ENCODE measurements at places on chromosomes 13 and 19.

- no peak for DNase-seq
Measured at GRCh38 chr13:92510416-92510815, 716.2 kb upstream of the GPC6 start.

GRCh38 chr13:35876601-35877000 lies 254.6 kb downstream of the DCLK1 start:
- no peak for DNase-seq

- DNase-seq, result no peak
Measured at GRCh38 chr19:33629826-33630375, 8.1 kb downstream of the CHST8 start.

DNA sequence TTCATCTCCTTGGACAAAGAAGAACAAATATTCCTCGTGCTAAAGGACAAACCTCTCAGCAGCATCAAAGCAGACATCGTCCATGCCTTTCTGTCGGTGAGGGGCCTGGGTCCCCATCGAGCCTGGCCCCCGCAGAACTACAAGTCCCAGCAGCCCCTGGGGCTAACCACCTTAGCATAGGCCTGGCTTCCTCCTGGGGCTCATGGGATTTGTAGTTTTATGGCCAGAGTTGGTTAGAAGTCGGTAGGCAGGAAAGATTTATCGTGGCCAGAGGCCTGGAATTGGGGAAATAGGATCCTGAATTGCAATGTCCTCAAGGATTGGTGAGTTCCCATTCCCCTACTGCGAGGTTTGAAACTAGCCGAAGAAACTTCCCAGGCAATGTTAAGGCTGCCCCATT lies 19.6 kb downstream of the TMEM150B start:
- DNase-seq, result no peak

DNA sequence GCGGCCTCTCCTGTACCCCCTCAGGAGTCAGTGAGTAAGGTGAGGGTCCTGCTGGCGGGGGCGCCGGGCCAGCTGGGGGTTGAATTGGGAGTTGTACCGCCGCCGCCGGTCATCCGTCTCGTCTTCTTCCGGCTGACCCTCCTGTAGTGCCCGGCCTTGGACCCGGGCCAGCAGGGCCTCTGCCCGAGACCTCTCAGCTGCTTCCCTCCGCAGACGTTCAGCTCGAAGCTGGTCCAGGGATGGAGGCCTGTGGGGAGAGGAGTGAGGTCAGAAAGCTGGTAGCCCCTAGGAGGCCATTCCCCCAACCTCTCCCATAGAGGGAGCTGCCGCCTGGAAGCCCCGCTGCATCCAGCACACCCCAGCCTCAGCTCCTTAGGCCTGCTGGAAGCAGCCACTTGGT lies 3.8 kb downstream of the LENG1 start:
- no peak for DNase-seq

GRCh38 chr19:2391118-2391725 lies 31.2 kb downstream of the TMPRSS9 start:
- DNase-seq, result peak; percentile 52

GRCh38 chr13:48908381-48909055 lies 67.2 kb upstream of the FNDC3A start:
- DNase-seq, result no peak

GRCh38 chr19:38781058-38781457 lies 7.7 kb upstream of the LGALS7 start:
- DNase-seq, result no peak

DNA sequence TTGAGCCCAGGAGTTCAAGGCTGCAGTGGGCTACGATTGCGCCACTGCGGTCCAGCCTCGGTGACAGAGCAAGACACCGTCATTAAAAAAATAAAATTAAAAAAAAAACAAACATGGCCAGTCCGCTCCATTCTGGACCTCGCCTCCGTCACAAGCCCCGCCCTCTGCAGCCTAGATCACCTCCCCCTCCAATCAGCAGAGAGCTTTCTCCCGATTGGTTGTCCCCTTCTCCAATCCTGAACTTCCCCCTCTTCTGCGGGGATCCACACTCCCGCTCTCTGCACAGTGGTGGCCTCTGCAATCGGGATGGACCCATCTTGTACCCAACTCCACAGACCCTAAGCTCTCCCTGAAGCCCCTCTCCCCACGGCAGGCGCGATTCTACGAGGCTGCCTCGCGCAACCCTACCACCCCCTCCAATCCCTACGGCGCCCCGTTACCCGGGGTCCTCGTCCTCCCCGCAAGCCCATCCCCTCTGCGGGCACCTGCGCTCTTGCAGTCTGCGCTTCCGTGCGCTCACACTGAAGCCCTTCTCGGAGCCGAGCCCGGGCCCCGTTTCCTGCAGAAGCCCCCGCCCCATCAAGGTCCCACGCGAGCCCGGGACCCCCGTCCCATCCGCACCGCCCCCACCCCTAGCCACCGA lies 540 bp downstream of the TMEM160 start:
- peak; percentile 28 for DNase-seq

DNA sequence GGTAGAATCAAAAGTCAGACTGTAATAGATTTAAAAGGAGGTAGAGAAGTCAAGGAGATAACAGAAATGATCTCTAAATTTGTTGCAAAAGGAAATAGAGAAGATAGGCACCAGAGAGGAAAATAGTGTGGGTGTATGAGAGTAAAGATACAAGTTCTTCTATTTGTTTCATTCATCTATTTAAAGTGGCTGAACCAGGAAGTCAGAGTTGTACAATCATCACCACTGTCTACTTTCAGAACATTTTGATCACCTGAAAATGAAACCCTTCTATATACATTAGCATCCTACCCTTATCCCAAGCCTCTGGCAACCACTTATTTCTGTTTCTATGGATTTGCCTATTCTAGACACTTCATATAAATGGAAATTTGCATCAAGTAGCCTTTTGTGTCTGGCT lies 36.7 kb downstream of the INTS6 start:
- DNase-seq, result no peak

- DNase-seq, result no peak
Measured at GRCh38 chr13:35700671-35701070, 224.2 kb upstream of the MAB21L1 start.

GRCh38 chr19:47697863-47698609 lies 15.2 kb upstream of the EHD2 start:
- DNase-seq, result no peak

DNA sequence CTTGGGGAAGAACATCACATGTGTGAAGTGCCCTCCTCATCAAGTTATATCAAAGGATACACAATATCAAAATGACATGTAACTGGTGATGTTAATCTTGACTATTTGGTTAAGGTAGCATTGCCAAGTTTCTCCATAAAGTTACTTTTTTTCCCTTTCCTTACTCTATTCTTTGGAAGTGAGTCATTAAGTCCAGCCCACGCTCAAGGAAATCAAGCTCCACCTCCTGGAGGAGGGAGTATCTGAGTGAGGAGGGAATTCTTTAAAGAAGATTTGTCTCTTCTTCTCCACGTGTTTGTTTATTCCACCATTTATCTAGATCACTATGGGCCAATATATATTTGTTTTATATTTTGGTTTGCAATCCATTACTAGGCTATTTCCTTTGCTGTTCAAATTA lies 33.6 kb upstream of the FNDC3A start:
- DNase-seq, result no peak

- DNase-seq, result no peak
Measured at GRCh38 chr19:49337267-49338022, 2.2 kb downstream of the CD37 start.

DNA sequence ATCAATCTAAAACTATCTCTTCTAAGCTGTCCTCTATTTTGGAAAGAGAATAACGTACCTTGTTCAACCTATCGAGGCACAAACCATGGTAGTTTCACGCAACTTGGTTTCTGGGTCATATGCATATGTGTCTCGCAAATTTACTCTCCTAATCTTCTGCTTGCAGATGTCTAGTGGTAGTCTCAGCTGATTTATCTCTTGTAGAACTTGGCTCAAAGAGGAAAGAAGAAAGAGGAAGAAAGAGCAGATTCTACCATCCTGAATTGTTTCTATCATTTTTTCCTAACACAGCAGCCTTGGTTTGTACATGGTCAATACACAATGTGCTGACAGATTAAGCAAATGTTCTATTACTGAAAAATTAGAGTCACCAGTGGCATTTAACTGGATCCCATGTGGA lies 282.3 kb downstream of the SPRY2 start:
- DNase-seq, result no peak

DNA sequence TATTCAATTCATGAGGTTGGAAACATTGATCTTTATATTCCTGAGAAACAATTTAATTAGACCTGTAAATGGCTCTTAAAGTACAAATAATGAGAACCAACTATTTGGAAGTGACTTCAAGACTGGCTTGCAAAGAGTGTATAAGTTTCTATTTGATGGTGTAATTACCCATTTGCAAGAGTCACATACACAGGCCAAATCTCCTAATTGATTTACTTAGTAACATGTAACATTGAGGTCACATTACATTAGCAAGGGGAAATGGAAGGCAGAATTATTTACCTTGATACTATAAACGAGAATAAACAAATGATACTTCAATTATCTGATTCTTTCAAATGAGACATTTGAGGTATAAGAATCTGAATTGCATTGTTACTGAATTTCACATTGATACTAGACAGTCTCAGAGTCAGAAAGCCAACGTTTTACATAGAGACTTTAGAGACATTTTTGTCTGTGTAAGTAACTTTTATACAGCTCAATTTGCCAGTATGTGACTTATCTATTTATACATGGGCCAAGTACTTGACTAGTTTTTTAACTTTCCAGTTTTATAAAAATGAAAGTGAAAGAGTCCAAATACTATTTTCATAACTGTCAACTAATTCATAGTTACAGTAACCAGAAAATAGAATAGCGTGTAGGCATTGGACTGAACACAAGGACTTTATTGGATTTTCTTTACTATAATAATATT lies 95.6 kb upstream of the RFC3 start:
- DNase-seq, result no peak

DNA sequence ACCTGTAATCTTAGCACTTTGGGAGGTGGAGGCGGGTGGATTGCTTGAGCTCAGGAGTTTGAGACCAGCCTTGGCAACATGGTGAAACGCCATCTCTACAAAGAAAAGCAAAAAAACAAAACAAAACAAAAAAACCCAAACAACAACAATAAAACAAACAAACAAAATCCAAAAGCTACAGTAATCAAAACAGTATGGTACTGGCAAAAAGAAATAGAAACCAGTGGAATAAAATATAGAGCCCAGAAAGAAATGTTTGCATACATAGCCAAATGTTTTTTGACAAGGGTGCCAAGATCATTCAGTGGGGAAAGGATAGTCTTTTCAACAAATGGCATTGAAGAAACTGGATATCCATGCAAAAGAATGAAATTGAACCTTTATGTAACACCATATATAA lies 11.5 kb downstream of the CEACAM1 start:
- DNase-seq, result no peak

Measured in NCI-H187 treated with DMSO at 0.1 percent for 48 hours (cell line).